Activated naive CD4-positive, alpha-beta T cell treated with anti-CD3 and anti-CD28 coated beads, Interleukin-2, amount 50 U/mL, for 72 hours (primary cell): ENCODE measurements at places on chromosomes 3 and 15. TPM values are rescaled to one million over a fixed set of nuclear protein-coding genes. Genes with fewer than 3 reads are reported as not detected.

Gene MKRN2OS
- total RNA-seq: not detected

Gene CCDC13
- 0.34 TPM for total RNA-seq

Gene BFSP2
- total RNA-seq: not detected

Gene ADAMTS17
- 1.5 TPM for total RNA-seq
